ENCODE measurements at places on chromosomes 3 and 15.

GRCh38 chr3:8761866-8762265 lies 7.5 kb downstream of the OXTR start:
- no peak for DNase-seq

- no peak for DNase-seq
Measured at GRCh38 chr3:194592798-194593752, 40.1 kb downstream of the TMEM44 start.

- no peak for DNase-seq
Measured at GRCh38 chr3:111590143-111590491, 5.0 kb downstream of the ZBED2 start.

DNA sequence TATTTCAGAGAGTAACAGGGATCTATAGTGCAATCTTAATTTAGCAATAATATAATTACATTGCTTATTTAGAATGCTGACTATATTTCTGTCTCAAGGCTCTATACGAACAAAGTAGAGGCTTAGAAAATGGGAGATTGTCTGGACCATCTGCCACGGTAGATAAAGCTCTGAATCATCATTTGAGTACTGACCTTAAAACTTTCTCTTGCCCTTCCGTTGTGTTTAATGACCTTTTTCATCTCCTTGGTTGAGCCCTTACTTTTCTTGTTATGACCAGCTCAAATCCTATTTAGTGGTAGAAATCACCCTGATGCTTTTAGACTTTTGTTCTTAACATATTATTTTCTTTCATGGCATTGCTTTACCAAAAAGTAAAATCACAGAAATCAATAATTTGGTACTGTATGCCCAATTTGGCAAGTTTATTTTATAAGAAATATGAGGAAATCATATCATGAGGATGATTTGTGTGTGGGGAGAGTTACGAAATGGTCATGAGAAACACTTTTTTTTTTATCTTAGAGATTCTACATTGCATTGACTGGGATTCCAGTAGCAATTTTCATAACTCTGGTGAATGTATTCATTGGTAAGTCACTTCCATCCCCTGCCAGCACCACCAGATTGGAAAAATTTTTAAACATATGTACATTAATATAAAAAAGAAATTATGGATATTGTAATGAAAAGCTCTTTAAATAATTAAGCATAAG lies 11.0 kb downstream of the NDUFB5 start:
- DNase-seq = no peak

DNA sequence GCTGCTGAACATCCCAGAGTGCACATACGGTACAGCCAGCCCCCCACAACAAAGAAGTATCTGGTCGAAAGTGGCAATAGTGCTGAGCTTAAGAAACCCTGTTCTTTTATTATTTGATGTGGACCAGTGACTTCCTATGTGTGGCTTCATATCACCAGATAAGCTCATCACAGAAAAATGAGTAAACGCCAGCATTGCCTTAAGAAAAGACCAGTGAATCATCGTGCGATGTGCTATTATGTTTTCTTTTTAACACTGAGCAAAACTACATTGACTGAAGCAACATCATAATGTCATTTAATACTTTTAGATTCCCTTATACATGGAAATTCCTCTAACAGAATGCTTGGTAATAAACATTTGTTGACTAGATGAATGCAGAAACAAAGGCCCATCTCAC lies 45.2 kb upstream of the ARRDC4 start:
- no peak for DNase-seq

DNA sequence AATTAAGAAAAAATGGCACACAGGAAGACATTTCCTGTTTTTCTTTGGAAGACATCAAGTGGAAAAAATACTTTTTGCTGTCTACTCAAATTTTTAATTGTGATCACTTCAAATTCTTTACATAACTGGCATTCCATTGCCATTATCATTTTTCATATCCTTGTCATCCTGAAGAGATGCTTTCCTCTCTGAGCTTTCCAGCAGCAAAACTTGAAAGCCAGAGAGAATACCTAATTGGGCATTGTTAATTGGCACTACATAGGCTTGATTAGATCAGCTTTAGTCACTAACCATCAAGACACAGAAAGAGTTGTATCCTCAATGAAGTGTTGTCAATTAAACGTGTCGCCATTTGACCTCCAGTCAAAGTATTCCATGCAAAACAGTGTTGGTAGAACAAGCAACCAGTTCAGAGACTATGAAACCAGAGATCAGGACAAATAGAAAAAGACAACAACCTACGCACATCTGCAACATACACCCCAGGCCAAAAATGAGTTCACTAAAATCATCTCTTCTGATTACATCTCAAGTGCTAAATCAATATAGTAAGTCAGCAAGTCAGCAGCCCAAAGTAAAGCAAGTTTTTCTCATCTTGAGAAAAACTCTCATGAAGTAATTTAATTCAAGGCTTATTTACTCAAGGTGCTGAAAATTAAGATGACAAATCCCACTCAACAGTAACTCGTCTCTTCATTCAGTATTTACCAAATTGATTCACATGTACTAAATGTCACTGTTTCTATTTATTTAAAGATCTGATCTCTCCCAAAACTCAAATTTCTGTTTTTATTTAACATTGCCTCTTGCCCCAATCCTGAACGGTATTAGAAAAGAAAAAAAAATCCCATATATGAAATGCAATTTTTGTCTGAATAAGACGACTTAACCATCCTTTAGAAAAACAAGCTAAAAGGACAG lies 123.0 kb downstream of the SUCLG2 start:
- no peak for DNase-seq

DNA sequence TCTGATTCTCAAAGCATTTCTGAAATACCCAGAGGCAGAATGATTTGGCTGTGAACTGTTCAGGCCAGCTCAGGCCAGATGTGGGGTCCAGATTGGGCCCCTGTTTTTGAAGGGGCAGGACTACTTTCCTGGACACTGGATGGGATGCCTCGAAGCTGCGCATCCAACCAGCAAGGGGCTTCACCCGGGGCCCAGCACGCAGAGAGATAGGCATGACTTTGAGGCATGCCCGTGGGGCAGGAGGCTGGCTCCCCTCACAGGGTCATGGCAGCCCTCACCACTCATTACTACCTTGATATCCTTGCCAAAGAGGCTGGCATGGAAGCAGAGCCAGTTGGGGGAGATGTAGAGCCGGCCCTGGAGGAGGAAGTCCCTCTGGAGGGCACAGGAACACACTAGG lies 30.1 kb downstream of the GRAMD2A start:
- DNase-seq = no peak

DNA sequence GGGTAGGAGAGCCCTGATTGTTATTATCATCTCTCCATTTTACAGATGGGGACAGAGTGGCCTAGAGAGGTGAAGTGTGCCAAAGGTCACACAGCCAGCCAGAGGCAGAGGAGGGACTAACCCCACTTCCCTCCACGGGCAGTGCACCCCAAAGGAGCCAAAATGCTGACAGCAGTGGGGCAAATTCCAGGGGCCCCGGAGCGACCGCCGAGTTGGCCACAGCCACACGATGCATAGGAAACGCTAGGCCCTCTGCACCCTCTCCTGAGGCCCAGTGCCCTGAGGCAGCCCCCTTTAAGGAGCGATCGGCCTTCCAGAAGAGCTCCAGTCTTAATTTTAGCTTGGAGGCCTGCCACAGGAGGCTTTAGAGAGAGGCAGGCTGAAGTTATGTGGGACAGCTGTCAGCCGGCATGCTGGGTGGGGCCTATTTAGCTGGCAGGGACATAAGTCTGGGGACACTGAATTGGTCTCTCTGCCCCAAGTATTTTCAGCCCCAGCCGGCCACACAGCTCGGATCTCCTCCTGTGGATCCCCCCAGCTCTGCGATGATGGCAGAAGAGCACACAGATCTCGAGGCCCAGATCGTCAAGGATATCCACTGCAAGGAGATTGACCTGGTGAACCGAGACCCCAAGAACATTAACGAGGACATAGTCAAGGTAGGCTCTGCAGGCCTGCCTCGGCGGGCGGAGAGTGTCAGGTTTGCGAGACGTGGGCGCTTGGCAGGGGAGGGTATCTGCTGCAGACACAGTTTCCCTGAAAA lies at the start of gene CAV3:
Gene CAV3, plus strand, starts transcription at position 471 of the 763 bp plus-strand sequence. Its CDS starts 75 bp downstream, at position 546.
- DNase-seq = no peak

DNA sequence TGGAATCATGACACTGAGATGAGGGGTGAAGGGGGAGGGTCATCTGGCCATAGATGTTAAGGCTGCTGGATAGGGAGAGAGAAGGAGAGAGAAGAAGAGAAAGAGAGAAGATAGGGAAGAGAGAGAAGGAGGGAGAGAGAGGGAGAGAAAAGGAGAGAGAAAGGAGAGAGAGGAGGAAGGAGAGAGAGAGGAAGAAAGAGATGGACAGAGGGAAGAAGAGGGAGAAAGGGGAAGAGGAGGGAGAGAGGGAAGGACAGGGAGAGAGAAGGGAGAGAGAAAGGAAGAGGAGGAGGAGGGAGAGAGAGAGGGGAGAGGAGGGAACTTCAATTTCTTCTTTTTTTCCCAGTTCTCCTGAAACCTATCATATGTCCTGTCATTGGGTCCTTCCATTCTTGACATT lies 15.1 kb upstream of the RBP1 start:
- no peak for DNase-seq

GRCh38 chr3:42014921-42015533 lies 53.1 kb upstream of the ULK4 start:
- DNase-seq = no peak

GRCh38 chr3:52756141-52756540 lies 14.6 kb downstream of the NEK4 start:
- DNase-seq = no peak

GRCh38 chr15:101033801-101034200 lies 114.6 kb downstream of the LRRK1 start:
- no peak for DNase-seq

GRCh38 chr3:127987309-127987995 lies 64.8 kb upstream of the SEC61A1 start:
- DNase-seq = no peak

DNA sequence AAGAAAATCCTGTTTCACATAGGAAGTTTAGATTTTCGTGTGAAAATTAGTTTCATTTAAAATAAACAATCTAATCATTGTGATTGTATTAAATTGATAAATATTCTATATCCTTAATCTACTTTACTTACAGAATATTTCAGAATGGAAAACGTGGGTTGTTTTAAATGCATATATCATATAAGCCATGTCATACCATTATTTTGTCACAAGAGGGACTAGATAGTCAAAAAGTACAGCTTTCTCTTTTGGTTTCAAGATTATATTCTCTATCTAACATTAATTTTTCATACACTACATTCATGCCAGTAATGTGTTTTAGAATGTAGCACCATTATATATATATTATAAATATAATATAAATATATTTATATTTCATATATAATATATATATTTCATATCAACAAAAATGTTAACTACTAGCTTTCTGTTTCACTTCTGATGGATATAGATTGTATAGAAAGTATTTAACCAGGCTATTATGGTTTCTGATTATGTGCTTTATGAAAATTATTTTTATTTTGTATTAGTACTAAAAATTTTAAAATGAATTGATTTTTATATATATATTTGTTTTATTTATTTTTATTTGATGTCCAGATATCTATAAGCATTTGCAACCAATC lies 45.3 kb downstream of the OSTN start:
- DNase-seq = no peak

- DNase-seq = no peak
Measured at GRCh38 chr3:154718053-154718452, 288.1 kb upstream of the GPR149 start.

DNA sequence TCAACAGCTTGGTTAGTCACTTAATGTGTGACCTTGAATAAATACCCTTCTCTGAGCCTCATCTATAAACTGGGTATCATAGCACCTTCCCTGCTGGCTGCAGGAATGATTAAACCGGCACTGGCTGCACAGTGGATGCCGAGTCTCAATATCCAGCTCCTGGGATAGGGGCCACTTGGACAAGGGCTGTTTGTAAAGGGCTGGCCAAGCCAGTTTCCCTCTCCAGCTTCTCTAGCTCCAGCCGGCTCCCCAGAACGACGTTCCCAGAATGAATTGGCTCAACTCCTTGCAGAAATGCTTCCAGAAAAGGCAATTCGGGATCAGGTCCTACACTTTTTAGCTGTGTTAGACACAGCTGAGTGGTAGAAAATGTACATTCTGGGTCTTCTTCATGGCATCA lies 58.8 kb downstream of the LSM3 start:
- DNase-seq = no peak

- DNase-seq = no peak
Measured at GRCh38 chr3:72657666-72658065, 190.6 kb downstream of the SHQ1 start.

DNA sequence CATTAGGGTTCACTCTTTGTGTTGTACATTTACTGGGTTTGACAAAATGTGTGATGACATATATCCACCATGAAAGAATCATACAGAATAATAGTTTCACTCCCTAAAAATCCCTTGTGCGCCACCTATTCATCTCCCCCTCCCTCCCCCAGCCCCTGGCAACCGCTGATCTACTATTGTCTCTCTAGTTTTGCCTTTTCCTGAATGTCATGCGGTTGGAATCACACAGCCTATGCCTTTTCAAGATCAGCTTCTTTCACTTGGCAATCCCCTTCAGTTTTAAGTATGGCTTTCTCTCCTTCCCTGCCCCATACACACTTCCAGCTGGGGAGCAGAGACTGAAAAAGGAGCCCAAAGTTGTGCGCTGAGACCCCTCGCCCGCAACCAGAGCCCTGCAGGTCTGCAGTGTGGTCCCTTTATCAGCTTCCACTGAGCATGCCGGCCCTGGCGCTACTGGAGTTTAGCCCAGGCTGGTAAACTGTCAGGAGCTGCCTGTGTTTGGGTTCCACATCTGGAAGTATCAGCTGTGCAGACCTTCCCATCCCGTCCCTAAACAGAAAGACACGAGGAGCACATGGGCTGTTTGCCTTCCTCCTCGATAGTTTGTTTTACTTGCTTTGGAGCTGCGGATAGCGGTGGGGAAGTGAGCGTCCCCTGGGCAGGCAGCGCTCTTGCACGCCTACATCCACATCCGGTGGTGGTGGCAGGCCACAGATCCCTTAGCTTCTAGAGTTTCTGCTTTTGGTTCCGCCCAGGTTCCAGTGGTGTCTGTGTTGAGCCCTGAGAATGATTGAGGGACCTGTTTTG lies 12.3 kb downstream of the BOC start:
- DNase-seq = no peak

DNA sequence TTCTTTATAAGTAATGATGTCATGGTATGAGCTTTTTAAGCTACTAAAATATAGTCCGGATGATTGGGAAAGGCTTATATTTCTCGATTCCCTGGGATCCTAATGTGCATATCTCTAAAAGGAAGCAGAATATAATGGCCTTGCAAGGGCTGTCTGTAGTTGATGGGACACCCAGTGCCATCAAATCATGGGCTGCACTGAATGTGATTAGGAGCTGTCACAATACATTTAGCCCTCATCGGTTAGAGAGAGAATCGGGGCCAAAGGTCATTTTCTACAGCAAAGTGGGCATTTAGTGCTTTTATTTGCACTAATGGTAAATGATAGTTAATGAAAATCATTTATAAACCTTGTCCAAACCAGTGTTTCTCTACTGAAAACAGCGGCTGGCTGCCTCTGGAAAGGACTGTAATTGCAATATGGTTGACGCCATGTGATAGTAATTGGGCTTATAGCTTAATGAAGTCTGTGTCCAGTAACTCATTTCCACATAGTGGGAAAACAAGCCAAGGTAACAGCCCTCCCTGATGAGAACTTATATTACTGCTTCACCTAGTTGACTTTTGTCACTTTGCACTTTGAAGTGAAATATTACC lies 265.0 kb upstream of the AZI2 start:
- DNase-seq = no peak

GRCh38 chr15:50652671-50653070 lies 33.9 kb downstream of the TRPM7 start:
- DNase-seq = no peak

- DNase-seq = no peak
Measured at GRCh38 chr3:46049093-46049492, 21.8 kb upstream of the XCR1 start.

GRCh38 chr3:153103406-153103945 lies 58.5 kb upstream of the RAP2B start:
- DNase-seq = no peak

GRCh38 chr3:71218508-71218907 lies 365.0 kb downstream of the FOXP1 start:
- no peak for DNase-seq

Measured in frontal cortex (tissue), 4 donors.